Stimulated activated CD8-positive, alpha-beta memory T cell treated with anti-CD3 and anti-CD28 coated beads, Interleukin-4, amount 100 ng/mL, for 1 hour (primary cell): ENCODE measurements at places on chromosomes 11 and 22.

DNA sequence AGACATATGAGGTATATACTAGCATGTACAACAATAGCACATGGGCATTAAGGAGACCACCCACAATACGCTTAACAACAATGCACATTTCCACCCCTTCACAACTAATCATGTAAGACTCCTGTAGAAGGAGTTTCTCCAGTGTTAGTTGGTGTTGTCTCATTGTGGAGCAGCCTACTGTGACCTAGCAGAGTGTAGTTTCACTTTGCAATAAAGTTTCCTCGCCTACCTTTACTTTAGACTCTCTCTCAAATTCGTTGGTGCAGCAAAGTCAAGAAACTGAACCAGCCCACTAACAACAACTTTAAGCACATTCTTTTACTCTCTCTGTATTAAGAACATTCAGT is 863.6 kb downstream of the FAM181B start:
- DNase-seq: no peak

GRCh38 chr22:45863981-45864751 is 112.8 kb downstream of the WNT7B start:
- peak; percentile 38 for DNase-seq

GRCh38 chr11:116610190-116610589 is 162.6 kb downstream of the BUD13 start:
- no peak for DNase-seq

GRCh38 chr11:71354394-71355105 is 93.6 kb downstream of the DHCR7 start:
- no peak for DNase-seq

GRCh38 chr11:28139841-28140415 is 31.7 kb downstream of the METTL15 start:
- no peak for DNase-seq

- no peak for DNase-seq
Measured at GRCh38 chr11:29351301-29351873, 665.4 kb downstream of the KCNA4 start.

- no peak for DNase-seq
Measured at GRCh38 chr22:46090631-46091201, 59.6 kb upstream of the PPARA start.

DNA sequence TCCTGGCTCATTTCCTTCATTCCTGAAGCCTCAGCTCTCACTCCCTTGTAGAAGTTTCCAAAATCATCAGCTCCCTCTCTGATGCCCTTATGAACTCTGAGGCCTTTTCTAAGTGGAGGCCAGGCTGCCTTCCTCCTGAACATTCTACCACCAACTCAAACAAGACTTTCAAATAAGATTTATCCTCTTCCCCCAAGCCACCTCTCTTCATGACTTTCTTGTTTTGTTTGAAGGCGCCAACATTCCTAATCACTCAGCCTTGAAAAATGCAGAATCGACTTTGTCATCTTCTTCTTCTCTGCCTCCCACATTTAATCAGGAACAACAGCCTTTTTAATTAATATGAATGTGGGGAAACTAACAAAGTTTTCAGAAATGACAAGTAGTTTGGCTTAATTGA is 927.9 kb downstream of the OPCML start:
- DNase-seq: no peak

GRCh38 chr11:86740628-86741483 is 59.5 kb upstream of the PRSS23 start:
- no peak for DNase-seq

GRCh38 chr11:8720868-8721608 is 38.4 kb downstream of the RPL27A start:
- no peak for DNase-seq

DNA sequence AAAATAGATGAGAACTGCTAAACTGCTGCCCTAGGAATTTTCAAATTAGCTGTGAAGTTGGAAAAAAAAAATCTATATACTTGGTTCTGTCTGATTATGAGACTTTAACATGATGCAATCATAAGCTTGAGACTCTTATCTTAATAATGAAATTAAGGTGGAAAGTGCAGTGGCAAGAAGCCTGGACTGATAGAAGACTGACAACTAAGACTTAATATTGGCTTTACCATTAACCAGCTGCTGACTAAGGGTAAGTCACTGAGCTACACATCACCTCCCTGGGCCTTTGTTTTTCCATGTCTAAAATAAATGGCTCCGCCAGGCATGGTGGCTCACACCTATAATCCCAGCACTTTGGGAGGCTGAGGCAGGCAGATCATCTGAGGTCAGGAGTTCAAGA is 56.9 kb downstream of the SLC35F2 start:
- no peak for DNase-seq

- DNase-seq: no peak
Measured at GRCh38 chr11:35155677-35156076, 16.7 kb downstream of the CD44 start.

DNA sequence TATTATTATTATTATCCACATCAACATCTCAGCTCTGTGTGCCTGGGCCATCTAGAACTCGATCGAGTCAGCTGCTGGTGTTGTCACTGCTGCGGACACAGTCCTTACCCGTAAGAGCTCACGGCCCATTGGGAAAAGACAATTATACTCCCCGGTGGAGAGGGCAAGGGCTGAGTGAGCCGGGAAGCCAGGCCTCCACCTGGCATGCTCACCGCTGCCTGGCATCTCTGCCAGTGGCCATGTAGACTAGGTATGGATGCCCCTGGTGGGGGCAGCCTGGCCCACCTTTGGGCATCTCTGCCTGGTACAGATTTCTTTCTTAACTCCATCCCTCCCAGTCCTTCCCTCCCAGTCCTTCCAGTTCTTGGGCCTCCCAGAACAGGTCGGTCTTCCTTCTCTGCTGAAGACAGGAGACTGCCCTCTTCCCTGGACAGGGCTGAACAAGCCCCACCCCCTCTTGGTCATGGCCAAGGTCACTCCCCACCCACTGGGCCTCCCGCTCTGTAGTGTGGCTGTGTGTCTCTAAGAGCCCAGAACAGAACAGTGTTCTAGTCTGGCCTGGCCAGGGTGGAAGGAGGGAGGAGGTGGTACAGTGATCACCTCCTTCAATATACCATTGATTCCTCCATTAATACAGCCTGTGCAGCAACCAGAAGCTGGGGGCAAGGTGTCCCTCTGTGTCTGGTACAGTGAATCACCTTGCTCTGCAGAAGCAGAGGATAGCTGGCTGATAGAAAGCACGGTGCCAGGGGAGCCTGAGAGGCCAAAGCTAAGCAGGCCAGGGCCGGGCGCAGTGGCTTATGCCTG is 57.7 kb downstream of the FLRT1 start:
- no peak for DNase-seq

DNA sequence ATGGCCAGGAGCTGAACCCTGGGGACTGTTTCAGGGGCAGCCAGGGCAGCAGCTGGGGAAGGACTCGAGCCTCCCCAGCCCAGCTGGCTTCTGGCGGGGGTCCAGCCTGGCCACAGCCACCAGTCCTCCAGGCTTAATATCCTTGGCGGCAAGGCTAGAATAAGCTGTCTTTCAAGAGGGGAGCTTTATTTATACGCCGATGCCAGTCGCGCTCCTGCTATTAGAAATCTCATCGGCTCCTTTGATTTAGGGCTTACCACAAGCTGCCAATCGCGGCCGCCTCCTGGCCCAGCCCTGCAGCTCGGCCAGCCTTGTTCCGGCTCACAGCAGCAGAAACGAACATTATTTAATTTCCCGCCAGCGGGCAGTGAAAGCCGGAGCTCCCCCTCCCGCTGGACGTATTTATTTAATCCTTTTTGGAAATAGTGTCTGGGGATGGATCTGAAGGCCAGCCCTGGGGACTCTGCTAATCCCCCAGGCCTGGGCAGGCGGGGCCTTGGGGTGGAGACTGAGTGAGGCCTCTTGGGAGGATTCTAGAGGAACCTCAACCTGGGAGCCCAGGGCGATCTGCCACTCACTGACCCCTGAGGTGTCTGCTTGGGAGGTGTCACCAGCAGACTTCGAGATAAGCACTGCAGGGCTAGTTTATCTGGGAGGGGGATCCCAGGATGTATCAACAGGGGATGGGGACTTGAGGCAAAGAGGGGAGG is 363.1 kb downstream of the MN1 start:
- DNase-seq: no peak

DNA sequence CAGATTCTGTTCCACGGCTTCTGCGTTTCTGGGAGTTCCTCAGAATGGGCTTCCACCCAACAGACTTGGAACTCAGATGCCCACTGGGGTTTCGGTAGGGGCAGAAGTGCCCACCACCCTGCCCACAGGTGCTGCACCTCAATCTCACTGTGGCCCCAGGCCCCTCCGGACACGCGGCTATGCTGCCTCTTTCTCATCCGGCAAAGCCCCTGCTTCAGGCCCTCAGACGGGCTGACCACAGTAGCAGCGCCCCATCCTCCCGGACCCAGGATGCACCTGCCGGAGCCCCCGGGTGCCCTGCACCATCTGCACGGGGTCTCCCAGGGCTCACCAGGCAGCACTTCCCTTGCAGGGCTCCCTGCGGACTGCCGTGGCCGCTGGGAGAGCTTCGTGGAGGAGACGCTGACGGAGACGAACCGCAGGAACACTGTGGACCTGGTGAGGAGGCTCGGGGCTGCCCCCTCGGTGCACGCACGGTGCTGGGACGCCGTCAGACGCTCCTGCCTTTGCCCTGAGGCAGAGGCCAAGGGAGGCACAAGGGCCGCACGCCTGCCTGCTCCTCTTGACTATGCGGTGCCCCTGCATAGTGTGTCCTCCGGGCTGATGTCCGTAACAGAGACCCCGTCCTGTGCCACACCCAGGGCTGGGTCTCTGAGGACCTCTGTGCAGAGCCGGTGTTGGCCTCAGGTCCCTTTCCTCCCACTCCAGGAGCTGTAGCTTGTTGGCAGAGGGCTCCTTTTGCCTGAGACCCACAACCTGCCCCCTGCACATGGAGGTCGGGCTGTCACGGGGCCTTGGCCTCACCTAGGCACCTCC is 38.6 kb downstream of the SBF1 start:
- no peak for DNase-seq

DNA sequence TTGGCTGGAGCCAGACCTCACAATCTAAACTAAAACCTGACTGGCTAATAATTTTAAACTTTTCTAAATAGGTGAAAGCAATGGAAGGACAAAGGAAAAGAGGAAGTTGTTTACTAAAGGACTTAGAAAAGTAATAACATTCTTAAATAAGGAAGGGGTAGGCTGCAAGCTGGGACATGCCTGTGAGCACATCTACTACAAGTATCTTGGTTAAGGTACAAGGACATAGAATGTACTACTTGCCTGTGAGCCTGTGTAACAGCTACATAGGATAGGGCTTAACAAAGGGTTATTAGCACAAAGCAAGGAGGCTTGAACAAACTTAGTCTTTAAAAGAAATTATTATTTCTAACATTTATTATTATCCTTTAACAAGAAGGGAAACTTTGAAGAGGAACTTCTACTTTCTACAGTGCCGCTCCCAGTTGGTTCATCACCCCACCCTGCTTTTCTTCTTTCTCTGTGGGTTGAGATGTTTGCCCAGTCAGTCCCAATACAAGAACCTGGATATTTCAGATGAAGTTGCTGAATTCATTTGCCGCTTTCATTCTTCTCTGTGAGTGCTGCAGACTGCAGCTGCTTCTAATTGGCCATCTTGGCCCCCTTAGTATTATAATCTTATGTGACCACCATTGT is 87.5 kb downstream of the PRMT3 start:
- DNase-seq: no peak

- no peak for DNase-seq
Measured at GRCh38 chr11:112481893-112482292, 221.2 kb upstream of the PLET1 start.

DNA sequence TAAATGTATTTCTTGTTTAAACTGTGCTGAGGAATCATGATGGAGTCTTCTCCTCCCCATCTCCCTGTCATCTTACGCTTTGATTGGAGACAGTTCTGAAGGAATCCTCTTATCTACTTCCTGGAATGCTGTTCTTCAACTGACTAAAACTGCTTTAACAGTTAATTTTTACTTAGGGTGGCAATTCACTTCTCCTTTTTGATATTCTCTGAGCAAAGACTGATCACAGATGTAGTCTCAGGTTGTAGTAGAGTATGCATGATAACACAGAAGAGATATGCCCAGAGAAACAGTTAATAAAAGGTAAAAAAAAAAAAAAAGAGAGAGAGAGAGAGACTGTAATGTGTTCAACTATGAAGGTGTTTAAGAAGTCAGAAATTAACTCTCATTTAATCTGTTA is 1.4 kb upstream of the CASP5 start:
- no peak for DNase-seq

DNA sequence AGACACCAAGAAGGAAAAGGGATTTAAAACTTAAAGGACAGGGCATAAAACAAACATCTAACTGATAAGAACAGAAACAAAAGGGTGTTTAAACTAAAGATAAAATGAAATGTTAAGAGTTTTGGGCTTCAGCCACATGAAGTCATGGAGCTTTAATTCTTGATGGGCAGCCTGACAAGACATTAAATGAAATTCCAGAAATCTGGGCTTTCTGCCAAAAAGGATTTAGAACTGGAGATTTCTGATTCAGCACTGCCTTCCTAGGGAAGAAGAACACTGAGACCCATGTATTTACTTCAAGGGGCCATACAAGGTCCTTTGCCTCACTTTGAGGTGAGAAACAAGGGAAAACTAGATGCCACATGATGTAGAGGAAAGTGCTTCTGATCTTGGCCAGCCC is 355.9 kb upstream of the RAG2 start:
- DNase-seq: no peak

GRCh38 chr22:29330753-29331152 is 15.3 kb upstream of the RASL10A start:
- DNase-seq: no peak

DNA sequence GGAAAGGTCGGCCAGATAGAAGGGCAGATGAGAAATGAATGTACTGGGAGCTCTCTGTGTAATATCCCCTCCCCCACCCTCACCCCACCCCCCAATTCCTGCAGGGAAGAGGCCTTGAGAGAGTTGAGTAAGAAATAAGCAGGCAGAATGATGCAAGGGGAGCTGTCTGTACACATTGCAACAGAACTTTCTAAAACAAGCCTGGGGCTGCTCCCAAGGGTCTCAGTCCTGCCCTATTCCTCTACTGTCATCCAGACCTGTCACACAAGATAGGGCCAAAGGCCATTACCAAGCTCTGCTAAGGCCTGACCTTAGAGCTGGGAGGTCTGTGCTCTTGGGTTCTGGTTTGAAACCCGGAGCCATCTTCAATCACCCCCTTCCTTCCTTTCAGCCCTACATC is 5.7 kb upstream of the DGAT2 start:
- DNase-seq: no peak

GRCh38 chr11:115528225-115528624 is 24.0 kb upstream of the CADM1 start:
- DNase-seq: no peak

DNA sequence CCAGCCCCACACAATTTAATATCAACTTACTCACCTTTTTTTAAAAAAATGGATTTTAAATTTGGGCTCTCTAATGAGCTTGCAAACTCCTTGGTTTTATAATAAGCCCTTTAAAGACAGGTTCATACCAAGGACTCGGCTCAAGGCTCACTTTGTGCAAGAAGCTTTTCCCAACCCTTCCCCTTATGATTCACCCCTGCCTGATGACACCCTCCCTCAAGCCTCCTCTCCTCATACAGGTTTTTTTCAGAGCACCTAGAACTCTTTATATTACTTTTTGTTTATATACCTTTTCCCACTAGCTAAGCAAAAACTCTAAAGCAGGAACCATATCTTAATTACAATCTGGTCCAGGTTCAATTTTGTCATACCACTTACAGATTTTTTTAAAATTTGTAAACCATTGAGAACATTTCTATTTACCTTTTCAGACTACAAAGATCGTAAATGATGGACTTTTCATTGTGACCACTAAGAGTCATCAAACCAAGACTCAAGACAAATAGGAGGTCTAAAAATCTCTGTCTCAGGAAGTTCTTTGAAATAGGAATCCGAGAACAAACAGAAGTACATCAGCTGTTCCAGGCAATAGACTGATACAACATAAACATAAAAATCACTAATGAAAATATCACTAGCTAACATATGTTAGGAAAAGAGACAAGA is 13.1 kb upstream of the EXPH5 start:
- DNase-seq: no peak

- DNase-seq: no peak
Measured at GRCh38 chr11:103881584-103881983, 154.9 kb upstream of the DDI1 start.
